ENCODE measurements at places on chromosomes 3 and 15.

DNA sequence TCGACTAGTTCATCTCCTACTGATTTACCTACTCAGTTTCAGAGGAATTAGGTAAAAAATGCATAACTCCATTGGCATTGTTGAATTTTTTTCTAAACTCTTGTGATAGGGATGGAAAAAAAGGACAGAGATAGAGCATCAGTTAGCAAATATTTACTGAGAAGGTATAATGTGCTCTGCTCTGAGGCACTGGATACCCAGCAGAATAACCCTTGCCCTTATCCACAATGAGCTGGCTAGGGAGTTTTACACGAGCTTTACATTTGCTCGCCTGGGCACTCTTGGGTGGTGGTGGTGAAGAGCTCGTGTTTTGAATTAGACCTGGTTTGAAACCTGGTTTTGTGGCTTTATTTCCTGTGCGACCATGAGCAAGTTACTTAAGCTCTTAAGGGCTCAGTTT, 149.6 kb downstream of the RORA start:
- DNase-seq, result no peak

DNA sequence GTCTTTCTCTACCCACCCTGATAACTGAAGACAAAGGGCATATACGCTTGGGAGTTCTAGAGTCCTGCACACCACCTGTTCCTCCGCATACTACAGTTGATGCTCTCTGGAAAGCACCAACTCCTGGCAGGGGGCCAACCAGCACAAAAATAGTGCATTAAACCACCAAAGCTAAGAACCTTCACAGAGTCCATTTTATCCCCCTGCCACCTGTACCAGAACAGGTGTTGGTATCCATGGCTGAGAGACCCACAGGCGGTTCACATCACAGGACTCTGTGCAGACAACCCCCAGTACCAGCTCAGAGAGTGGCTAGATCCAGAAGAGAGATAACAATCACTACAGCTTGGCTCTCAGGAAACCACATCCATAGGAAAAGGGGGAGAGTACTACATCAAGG, 114.4 kb upstream of the POU1F1 start:
- peak; percentile 2 for DNase-seq

- DNase-seq, result no peak
Measured at GRCh38 chr3:172100482-172100881, 61.1 kb downstream of the FNDC3B start.

DNA sequence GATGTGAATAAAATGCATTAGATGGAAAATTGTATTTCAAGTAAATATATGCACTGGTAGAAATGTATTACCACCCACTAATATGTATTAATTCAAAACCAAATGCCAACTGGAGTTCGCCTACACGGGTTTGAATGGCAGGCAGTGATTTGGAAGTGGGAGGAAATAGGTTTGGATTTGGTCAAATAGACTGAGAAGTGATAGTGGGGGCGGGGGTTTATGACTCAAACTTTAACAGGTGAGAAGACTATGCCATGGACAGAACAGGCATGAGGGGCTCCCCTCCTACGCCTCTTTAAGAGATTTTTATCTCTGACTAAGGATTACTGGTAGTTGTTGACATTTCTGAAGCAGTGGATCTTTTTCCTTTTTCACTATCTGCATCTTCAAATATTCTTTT, 677.8 kb downstream of the NTRK3 start:
- no peak for DNase-seq

DNA sequence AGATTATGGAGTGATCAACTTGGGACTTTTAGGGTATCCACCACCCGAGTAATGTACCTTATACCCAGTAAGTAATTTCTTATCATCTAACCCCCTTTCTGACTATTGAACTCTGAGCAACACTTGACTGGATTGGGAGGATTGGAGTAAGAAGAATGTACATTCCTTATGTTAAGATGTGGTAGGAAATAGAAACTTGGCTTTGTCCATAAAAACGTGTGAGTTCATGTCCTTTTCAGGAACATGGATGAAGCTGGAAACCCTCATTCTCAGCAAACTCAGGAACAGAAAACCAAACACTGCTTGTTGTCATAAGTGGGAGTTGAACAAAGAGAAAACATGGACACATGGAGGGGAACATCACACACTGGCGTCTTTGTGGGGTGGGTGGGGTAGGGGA, 112.3 kb downstream of the PTPRG start:
- DNase-seq, result no peak

GRCh38 chr3:123297627-123297899, 95.8 kb downstream of the SEC22A start:
- DNase-seq, result peak; percentile 10

DNA sequence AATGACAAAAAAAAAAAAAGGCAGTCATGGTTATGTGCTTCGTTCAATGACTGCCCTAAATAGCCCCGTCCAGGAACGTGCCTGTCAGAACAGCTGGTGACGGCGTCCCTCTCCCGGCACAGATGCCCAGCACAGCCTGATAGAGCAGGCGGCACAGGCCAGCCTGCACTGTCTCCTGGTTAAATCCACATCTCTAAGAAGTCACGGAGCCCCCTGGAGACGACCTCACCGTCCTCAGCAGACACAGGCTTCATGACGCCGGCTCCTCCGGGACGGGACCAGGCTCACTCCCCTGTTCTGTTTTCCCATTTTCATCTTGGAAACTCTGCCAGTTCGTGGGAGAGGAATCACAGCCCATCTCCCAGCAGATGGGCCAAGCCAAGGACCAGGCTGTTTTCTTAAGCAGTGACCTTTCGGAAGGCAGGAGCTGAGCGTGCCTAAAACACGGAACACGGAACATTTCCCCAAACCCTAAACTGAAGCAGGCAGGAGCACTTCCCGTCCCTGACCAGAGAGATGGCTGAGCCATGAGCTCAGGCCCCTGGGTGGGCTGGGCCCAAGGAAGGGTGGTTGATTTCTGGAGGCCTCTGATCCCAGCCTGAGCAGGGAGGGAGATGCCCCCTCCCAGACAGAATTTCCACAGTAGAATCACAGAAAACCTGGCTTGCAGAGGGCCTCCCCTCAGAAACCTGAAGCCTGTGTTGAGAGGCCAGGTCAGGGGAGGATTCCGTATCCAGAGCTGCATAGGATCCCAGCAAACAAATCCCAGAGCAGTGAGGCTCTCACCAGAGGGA, 35.9 kb downstream of the ADCY5 start:
- DNase-seq, result no peak

- DNase-seq, result peak; percentile 74
Measured at GRCh38 chr15:79339588-79340314, 28.8 kb downstream of the TMED3 start.

DNA sequence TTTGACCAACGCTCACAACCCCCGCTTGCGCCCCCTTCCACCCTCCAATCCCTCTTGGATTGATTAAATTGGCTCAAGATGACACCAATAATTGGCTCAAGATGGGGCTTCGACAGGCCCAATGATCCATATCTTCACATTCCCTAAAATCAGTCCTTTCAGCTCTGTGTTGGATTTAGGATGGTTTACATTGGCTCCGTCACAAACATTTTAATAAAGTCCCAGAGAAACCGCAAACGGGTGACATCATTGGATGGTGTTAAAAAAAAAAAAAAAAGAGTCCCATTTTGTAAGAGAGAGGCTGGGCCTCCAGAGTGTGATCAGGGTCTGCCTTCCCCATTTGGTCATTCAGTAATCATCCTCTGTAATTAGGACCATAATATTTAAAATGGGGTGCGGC, 113.4 kb upstream of the MRPS22 start:
- DNase-seq, result no peak

DNA sequence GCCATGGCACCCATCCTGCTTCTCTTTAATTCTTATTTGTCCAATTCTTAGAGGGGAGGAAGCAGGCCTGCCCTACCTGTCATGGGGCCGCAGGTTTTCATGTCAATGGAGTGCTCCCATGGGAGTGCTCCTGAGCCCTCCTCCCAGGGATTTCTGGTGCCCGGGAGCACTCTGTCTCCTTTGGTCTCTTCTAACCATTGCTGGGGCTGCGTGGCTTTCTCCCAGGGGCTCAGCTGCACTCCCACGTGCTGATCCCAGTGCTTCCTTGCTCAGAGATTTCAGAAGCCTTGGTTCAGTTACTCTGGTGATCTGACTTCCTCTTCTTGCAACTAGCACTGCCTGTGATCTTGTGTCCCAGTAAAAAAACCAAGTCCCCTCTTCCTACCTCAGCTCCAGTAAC, 68.0 kb upstream of the ARL8B start:
- no peak for DNase-seq

DNA sequence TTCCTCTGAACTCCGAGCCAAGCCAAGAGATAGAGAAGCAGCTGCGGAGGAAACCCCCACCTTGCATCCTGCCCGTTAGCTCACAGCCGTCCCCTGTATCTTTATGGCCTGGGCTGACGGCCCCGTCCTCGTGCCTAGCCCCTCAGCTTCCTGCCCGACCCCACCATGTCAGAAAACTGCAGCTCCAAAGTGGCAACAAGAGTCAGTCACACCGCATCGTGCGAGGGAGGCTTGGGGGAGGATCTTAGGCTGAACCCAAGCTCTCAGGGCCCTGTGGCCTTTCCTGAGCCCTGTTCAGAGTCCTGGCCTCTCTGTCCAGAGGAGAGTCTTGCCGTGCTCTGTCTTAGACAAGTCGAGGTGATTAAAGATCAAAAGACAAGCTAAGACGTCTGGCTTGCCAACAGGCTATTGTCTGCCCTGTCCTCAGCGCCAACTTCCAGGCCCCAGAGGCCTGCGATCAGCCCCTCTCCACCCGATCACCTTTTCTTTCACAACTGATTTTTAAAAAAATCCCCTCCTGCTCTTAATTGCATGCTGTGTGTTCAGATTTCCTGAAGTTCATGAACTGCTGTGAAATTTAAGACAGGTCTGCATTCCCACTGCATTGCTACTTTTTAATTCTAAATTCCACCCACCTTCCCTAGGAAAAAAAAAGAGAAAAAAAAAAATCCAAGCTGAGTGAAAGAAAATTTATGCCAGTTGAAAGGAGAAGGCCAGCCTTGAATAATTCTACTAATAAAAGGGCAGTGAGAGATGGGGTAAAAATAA, 89.7 kb upstream of the WNT5A start:
- no peak for DNase-seq

DNA sequence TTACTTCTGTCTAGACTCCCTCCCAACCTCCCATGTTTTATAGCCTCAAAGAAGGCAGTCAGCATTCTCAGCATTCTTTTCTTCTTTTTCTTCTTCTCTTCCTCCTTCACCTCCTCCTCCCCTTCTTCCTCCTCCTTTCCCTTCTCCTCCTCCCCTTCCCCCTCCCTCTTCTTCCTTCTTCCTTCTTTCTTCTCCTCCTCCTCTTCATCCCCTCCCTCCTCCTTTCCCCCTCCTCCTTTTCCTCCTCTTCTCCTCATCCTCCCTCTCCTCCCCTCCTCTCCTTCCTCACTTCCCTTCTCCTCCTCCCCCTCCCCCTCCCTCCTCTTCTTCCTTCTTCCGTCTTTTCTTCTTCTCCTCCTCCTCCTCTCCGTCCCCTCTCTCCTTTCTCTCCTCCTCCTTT, 3.6 kb upstream of the LPCAT4 start:
- no peak for DNase-seq

GRCh38 chr3:50474717-50475116, 28.7 kb downstream of the CACNA2D2 start:
- peak; percentile 49 for DNase-seq

DNA sequence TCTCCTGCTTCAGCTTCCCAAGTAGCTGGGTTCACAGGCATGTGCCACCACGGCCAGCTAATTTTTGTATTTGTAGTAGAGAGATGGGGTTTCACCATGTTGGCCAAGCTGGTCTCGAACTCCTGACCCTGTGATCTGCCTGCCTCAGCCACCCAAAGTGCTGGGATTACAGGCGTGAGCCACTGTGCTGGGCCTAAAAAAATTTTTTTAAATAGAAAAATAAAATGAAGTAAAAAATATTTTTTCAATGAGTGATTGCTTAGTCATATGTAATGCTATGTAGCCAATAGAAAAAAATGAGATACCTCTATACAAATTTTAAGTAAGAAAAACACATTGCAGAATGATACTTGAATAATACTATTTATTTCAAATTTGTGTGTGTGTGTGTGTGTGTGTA, 27.9 kb upstream of the SLC30A4 start:
- no peak for DNase-seq

DNA sequence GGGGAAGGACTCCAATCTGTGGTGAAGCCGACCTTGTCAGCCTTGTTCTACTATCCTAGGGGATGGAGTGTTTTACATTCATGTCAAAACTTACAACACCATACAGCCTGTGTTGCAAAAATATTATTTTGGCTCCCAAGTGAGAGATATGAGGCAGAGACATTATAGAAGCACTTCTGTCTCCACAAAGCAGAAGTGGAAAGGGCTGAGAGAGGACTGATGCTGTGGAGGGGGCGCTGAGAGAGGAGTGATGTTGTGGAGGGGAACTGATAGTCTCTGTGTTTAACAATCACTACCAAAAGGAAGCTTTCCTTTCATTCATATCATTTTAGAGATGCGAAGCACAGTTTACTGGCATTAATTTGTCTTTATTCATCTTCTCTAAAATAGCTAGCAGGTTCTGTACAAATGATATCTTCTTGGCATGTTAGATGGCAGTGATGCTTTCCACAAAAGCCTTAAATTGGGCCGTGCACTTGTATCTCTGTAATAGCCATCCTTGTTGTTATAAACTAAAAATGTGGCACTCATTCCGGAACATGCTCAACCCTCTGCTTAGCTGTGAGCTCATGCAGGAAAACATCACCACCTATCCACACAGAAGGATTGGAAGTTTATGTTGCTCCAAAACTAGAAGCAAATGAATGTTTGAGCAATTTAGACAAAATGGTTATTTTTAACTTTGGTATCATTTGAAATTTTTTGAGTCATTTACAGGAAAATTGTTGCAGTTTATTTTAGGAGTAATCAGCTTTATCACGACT, 134.6 kb upstream of the TP63 start:
- DNase-seq, result no peak

- DNase-seq, result no peak
Measured at GRCh38 chr3:17398959-17399551, 343.4 kb downstream of the TBC1D5 start.

DNA sequence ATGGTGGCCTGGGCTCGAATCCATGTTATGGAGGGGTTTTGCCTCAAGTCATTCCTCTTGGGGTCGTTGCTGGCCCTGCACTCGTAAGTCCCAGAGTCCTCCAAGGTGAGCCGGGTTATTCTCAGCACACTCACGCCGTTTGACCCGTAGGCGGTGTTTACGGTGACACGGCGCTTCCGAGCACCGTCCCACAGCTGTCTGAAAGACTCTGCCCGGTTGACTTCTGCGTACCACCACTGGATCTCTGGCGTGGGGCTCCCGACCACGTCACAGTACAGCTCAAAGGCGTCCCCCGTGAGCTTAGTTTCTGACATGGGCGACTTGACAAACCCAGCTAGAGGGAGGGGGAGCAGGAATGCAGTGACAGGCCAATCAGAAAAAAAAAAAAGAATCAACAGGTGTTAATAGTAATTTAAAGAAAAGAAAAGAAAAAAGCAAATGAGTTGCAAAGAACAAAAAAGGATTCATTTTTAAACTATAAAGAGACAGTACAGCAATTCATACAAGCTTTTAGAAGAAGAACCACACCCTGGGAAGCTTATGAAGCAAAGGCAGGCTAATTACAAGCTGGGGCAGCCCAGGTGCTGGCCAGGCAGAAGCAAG, 36.1 kb downstream of the NPTN start:
- DNase-seq, result no peak

GRCh38 chr3:25558121-25558520, 106.6 kb downstream of the TOP2B start:
- no peak for DNase-seq

All from dermis blood vessel endothelial cell (primary cell).